GOT3 (cell line): ENCODE measurements at places on chromosomes 11 and 22.

DNA sequence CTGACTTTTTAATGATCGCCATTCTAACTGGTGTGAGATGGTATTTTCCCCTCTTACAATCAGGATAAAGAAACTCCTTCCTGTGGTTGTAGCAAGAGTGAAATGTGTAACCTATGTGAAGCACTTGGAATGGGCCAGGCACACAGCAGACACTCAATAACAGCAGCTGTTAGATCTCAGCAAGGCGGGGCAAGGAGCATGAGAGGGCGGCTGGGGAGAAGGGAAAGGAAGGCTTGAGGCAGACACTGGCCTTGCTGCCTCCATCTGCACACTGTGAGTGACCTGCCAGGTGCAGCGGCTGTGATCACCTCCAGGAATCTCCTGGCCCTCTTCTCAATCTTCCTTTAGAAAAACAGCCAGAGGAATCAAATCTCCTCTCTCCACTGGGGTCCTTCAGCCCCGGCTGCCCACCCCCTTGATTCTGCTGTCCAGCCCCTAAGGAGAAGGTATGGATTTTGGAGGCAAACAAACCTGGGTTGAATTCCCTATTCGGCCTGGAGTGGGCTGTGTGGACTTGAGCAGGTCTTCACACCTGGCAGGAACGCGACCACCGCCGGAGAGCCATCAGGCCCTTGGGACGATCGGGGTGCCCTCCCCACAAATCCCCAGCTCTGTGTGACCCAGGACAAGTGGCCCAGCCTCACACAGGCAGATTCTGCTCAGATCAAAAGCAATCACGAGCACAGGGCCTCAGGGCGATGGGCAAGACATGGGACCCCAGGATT lies 49.0 kb downstream of the RPUSD4 start:
- DNase-seq, result no peak

- DNase-seq, result no peak
Observed at GRCh38 chr22:30232716-30233218, 13.8 kb downstream of the LIF start.

- DNase-seq, result no peak
Observed at GRCh38 chr11:76918941-76919386, 58.2 kb downstream of the ACER3 start.

DNA sequence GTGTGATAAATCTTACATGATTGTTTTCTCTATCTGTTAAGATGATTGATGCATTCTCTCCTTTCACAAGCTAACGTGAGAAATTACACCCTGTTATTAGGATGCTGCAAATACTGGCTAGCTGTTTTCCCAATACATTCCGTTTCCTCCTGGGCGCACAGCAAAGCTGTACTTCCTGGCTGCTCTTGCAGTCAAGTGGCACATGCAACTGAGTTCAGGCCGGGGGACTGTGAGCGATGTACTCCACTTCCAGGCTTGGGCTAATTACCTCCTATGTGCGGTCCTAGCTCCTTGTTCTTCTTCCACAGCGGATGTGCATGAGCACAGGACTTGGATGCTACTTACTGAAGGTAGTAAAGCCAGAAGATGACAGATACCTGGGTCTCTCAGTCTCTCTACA lies 234.9 kb upstream of the SESN3 start:
- no peak for DNase-seq

DNA sequence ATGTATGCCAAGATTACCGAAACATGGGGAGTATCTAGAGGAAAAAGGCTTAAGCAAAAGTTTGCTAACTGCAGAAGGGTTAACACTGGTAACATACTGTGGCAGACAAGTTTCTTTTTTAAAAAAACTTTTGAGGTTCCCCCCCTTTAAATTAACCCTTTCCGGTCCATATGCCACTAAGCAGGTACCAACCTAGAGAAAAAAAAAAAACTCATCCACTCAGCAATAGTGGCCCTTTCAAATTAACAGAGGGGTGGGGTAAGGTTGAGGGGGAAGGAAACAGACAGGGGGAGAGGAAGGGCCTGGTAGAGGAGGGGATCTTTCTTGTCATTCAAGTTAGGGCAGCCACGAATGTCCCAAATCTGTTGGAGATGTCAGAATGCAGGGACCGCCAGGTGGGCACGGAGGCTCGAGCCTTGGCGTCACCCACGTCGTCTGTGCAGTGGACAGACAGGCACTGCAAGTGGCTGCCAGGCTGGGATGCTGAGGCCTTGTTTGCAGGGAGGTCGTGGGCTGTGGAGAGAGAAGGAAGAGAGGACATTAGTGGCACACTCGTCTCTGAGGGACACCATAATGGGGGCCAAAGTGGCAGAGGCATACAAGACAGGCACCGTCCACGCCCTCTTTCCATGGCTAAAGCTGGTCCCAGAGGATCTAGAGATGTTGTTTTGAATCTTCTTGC lies 50.8 kb downstream of the MN1 start:
- no peak for DNase-seq

DNA sequence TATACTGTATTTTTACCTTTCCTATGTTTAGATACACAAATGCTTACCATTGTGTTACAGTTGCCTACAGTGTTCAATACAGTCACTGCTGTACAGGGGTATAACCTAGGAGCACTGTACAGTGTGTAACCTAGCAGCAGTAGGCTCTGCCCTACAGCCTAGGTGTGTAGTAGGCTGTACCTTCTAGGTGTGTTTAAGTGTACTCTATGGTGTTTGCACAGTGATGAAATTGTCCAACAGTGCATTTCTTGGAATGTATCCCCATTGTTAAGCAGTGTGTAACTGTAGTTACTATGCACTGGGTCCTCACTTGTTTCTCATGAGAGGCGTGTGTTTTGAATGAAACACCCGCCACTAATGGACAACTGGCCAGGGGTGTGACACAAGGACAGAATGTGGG lies 269.0 kb downstream of the OPCML start:
- DNase-seq, result no peak

DNA sequence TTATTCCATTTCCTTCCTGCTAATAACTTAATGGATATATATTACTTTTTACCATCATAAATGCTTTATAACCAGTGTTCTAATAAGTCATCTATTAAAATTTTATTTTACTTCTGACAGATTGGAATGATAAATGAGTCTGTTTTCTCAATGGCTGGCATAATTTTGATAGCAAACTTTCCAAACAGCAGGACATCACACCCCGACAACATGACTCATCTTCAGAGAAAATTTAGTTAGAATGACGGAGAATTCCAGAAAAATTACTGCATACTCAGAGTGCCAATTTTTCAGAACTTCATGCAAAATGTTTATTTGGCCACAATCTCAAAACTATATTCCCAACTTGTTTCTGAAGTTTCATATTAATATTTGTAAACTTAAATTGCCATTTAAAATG lies 174.4 kb downstream of the SWAP70 start:
- no peak for DNase-seq

GRCh38 chr11:14625586-14626205 lies 17.9 kb upstream of the PDE3B start:
- no peak for DNase-seq

GRCh38 chr11:72513411-72513810 lies 79.1 kb upstream of the CLPB start:
- no peak for DNase-seq

- DNase-seq, result no peak
Observed at GRCh38 chr11:828506-829175, 922 bp downstream of the CRACR2B start.

DNA sequence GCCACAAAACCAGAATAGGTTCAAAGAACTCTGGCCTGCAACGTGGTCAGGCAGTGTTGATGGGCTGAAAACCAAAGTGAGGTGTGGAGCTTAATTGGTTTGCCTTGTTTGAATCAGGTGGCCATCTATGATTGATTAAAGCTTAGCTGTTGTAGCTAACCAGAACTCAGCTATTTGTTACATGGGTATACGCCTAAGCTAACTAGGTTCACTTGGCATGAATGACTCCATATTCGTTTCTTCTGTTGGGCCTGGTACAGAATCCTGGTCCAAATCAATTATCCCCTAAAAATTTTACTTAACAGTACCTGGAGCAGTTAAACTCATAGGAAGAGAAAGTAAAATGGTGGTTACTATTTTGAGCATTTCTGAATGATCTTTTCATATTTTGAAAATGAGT lies 7.7 kb upstream of the BAIAP2L2 start:
- DNase-seq, result no peak

GRCh38 chr11:31803813-31804311 lies 7.3 kb downstream of the PAX6 start:
- DNase-seq, result no peak

- DNase-seq, result no peak
Observed at GRCh38 chr11:61756452-61757212, 4.2 kb downstream of the MYRF start.

GRCh38 chr22:28771195-28771791 lies 1.2 kb upstream of the CCDC117 start:
- DNase-seq, result no peak

DNA sequence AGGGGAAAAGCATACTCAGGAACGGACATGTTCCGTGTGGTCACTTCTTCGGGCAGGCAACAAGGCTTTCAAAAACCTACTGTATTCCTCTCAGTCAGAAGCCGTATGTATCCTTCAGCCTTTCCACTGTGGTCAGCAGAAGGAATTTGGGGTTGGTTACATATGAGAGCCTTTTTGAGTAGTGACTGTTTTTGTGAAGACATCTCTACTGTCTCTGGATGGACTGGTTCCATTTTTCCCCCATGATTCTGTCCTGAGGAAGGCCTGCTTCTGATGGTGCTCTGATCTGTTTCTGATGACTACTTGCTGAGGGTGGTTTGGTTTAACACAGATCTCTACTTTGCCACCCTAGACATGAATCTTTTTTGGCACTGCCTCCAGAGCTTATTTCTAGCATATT lies 63.7 kb upstream of the HORMAD2 start:
- DNase-seq, result no peak

DNA sequence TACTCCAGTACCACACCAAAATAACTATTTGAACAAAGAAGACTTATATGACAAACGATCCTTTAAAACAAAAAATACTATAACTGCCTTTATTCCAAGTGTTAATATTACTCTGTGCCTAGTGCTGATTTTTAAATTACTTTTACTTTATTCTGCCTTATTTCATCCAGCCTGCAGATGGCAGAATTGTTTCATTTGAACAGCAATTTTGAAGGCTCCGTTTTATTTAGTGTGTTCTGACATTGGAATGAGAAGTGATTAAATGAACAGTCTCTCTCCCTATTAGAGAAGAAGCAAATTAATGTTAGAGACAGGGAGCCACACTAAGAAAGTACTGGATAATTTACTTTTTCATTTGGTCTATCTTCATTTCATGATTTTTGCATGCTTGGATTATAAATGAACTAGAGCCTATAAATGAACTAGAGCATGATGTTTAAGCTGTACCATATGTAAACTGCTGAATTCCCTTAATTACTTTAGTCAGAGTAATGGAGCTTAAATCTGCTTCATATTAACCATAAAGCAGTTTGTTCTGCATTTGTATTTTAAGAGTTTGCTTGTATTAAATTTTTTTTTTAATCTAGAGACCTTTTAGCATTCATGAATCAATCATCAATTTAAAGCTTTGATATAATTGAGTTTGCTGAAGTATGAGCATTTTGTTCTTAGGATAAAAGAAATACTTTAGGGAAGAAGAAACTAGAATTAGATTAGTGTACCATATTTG lies 9.8 kb downstream of the PDHX start:
- no peak for DNase-seq

- DNase-seq, result no peak
Observed at GRCh38 chr22:50576070-50576469, 2.2 kb downstream of the CPT1B start.

GRCh38 chr11:30254307-30255298 lies 23.8 kb downstream of the FSHB start:
- no peak for DNase-seq

GRCh38 chr22:45469281-45470073 lies 33.2 kb upstream of the FBLN1 start:
- no peak for DNase-seq

DNA sequence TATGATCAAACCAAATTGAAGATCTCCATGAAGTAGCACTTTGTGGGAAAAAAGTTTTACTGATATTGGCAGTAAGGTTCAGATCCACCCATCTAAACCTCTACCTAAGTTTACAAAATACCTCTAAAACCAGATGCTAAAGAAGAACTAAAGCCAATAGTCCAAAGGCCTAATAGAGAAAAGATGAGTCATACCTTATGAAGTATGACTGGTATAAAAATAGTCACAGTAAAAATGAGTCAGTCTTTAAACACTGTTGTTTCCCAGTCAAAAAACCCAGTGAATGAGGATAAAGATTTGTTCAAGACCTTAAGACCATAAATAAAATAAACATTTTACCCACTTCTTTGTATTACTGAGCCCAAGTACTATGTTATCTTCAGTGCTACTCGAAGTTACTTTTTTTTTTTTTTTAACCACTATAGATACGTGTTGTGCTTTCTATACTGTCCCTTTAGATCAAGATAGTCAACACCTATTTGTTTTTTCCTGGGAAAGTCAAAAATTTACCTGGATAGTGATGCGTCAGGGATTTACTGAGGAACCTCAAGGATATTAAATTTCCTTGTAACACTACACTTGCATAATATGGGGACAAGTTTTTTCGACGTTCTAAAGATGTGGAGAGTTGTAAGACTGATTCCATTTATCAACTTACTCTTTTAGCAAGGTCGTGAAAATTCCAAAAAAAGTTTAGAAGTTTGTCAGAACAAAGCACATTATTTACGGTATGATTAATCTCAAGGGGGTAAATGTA lies 87.3 kb downstream of the CCDC73 start:
- no peak for DNase-seq

- no peak for DNase-seq
Observed at GRCh38 chr22:29689880-29690213, 30.0 kb upstream of the CABP7 start.

DNA sequence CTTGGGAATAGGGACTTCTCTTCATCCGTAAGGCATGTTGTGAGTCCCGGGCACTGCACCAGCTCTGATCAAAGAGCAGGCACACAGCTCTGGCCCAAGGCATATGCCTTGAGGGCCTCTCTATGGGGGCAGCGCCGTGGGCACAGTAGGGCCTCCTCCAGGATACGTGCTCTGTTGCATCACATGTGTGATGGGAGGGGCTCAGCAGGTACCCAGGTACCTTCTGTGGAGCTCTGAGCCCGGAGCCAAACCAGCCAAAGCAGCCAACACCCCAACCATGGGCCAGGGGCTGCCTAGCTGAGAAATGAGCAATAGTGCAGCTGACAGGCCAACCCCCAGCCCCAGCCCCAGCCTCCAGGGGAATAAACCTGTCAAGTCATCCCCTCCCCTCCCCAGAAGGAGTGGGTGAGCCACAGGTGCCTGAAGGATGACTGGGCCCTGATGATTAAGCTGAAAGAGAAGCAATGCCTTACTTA lies 79.7 kb upstream of the SHISAL1 start:
- no peak for DNase-seq

GRCh38 chr11:111336582-111337256 lies 38.4 kb downstream of the POU2AF3 start:
- DNase-seq, result no peak

- DNase-seq, result no peak
Observed at GRCh38 chr11:134063124-134063495, 5.8 kb upstream of the JAM3 start.

DNA sequence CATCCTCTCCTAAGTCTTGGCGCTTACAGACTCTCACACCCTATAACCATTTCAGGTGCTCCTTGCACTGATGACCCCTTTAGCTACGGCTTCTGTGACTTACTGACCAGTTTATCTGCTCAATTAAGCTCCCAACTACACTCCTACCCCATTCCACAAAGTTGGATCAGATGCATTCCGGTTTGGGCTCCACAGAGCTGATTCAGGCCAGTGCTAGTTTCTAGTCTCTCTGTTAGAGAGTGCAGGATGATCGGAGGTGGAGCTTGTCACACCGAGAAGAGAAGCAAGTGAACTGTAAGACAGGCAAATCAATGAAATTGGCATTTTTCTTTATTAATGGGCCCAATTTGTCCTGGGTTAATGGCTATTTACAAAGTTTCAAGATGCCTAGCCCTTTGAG lies 436.8 kb upstream of the CADM1 start:
- no peak for DNase-seq
